Esophagus muscularis mucosa (tissue), 4 donors: ENCODE measurements at places on chromosomes 11 and 22. TPM values are rescaled to one million over a fixed set of nuclear protein-coding genes. Genes with fewer than 3 reads are reported as not detected.

GRCh38 chr11:92867913-92868619, 101.4 kb upstream of the MTNR1B start:
- no peak for DNase-seq
- no peaks in the 10 kb centered on the region for H3K27me3 ChIP-seq
- peaks cover 22% of the 10 kb centered on the region for H3K4me1 ChIP-seq
- H3K27ac ChIP-seq = no peak overlapping the region
- no peak overlapping the region for H3K4me3 ChIP-seq

- no peak for DNase-seq
- H3K4me3 ChIP-seq = no peak overlapping the region
- no peaks in the 10 kb centered on the region for H3K36me3 ChIP-seq
- H3K27me3 ChIP-seq = no peaks in the 10 kb centered on the region
- H3K4me1 ChIP-seq = peaks cover 9% of the 10 kb centered on the region
These were observed 53.3 kb upstream of the CD5 start for GRCh38 chr11:61049063-61049377.

SESN3 gene
- 20.8 TPM for total RNA-seq

DNA sequence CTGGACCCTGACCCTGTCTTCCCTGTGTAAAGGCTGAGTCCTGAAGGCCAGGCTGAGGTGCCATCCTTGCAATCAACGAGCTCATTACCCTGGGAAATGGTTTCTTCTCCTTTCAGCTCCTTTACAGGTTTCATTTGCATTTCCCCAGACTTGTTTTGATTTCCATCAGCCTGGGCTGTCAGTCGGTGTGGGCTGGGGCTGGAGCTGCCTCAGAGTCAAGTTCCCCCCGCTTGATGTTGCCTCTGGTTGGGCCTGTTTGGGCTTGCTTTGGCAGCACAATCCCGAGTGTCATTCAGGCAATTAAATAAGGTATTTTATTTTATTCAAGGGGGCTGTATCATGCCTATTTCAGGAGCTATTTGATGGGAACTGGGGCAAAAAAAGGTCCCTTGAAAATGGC, 424.9 kb downstream of the INSC start:
- no peaks in the 10 kb centered on the region for H3K4me1 ChIP-seq
- H3K36me3 ChIP-seq = no peaks in the 10 kb centered on the region
- H3K27ac ChIP-seq = no peak overlapping the region
- H3K4me3 ChIP-seq = no peak overlapping the region
- H3K27me3 ChIP-seq = no peaks in the 10 kb centered on the region

YPEL4 gene
- 2.5 TPM for total RNA-seq

- no peak for DNase-seq
- no peaks in the 10 kb centered on the region for H3K36me3 ChIP-seq
These were observed 57.3 kb downstream of the C11orf91 start for GRCh38 chr11:33643167-33643824.

DNA sequence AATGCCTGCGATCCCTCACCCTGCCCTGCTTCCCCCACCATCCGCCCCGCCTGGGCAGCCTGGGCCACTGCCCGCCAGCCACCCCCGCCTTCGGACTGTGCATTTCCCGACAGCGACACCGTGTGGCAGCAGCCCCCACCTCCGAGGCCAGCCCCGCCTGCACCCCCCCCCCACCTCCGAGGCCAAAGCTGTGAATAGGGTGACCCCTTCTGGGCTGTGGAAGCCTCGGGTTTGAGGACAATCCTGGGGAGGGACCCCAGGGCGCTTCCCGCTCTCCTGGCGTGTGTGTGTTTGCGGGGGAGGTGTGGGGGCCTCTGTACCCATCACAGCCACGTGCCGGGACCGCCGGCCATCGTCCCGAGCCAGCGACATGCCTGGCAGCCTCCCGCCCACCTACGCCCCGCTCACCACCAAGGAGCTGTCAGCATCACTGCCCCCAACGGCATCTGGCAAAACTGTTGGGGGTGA, 33.8 kb upstream of the PPARA start:
- no peaks in the 10 kb centered on the region for H3K36me3 ChIP-seq
- H3K27ac ChIP-seq = peak overlapping the region; percentile 82
- peaks cover 75% of the 10 kb centered on the region for H3K4me1 ChIP-seq
- DNase-seq = peak; percentile 99
- no peaks in the 10 kb centered on the region for H3K27me3 ChIP-seq
- no peak overlapping the region for H3K4me3 ChIP-seq

SMIM35 gene
- not detected for total RNA-seq

IGLL1 gene
- total RNA-seq = not detected

GRCh38 chr11:57746920-57747319, 4.7 kb downstream of the BTBD18 start:
- H3K27ac ChIP-seq = no peak overlapping the region
- no peak overlapping the region for H3K4me3 ChIP-seq
- peaks cover 34% of the 10 kb centered on the region for H3K36me3 ChIP-seq

APOL3 gene
- total RNA-seq = 76.3 TPM

GGT5 gene
- 42.6 TPM for total RNA-seq

DNA sequence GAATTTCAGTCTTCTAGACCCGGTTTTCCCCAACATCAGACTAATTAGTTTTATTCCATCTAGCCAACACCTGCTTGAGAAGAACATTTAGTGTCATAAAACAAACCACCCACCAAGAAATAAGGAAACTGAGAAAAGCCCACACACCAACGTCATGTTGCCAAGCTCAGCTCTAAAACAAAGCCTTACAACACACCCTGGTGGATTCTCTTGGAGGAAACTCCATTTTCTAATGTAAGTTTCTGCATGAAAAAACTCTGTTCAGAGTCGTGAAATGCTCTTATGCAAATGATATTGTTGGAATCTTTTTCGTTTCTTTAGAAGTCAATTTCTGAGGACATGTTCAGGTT, 105.0 kb upstream of the RAG2 start:
- H3K27ac ChIP-seq = no peak overlapping the region
- no peak overlapping the region for H3K4me3 ChIP-seq

DNA sequence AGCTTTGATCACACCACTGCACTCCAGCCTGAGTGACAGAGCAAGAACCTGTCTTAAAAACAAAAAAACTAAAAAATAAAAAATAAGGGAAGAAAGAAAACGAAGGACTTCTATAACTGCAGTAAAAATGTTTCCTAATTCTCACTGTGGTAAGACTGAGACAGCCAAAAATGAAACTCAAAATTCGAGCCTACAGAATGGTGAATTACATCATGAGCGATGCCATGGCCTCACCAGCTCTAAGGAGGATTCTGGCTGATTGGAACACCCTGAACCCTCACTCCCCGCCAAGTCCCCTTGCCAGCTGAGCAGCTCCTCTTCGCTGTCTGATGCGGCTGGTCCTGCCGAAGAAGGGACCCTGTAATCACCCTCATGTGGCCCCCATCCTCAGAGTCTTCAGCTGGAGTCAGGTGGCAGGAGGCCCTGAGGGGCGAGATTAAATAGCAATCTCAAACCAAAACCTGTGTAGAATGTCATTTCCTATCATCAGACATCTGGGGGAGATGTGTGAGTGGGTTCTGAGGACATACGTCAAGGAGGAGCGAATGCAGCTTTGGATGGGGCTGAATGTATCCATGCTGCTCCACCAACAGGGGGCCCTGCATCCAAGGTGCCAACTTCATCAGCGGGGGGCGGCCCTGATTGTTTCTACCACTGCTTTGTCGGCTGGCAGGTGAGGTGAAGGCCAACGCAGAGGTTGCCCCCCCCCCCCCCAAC, 29.2 kb downstream of the PDGFB start:
- H3K36me3 ChIP-seq = no peaks in the 10 kb centered on the region
- H3K4me3 ChIP-seq = no peak overlapping the region
- H3K27ac ChIP-seq = no peak overlapping the region

- H3K27ac ChIP-seq = no peak overlapping the region
- no peak overlapping the region for H3K4me3 ChIP-seq
- H3K36me3 ChIP-seq = no peaks in the 10 kb centered on the region
These were observed 46.2 kb downstream of the FAM168A start for GRCh38 chr11:73551677-73552076.

DNA sequence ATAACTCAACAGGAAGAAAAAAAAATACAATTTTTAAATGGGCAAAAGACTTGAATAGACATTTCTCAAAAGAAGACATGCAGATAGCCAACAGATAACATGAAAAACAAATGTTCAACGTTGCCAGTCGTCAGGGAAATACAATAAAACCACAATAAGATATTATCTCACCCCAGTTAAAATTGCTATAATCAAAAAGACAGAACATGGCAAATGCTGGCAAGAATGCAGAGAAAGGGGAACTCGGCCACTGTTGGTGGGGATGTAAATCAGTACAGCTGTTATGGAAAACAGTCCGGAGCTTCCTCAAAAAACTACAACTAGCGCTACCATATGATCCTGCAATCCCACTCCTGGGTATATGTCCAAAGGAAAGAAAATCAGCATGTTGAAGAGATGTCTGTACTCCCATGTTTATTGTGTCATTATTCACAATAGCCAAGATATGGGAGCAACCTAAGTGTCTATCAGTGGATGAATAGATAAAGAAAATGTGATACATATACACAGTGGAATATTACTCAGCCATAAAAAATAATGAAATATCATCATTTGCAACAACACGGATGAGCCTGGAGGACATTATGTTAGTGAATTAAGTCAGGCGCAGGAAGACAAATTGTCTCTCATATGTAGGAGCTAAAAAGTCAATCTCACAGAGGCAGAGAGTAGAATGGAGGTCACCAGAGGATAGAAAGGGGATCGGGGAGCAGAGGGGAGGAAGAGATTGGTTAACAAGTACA, 12.2 kb upstream of the CYTH4 start:
- peaks cover 81% of the 10 kb centered on the region for H3K27me3 ChIP-seq
- H3K4me1 ChIP-seq = peaks cover 14% of the 10 kb centered on the region
- DNase-seq = no peak
- H3K27ac ChIP-seq = no peak overlapping the region

DNA sequence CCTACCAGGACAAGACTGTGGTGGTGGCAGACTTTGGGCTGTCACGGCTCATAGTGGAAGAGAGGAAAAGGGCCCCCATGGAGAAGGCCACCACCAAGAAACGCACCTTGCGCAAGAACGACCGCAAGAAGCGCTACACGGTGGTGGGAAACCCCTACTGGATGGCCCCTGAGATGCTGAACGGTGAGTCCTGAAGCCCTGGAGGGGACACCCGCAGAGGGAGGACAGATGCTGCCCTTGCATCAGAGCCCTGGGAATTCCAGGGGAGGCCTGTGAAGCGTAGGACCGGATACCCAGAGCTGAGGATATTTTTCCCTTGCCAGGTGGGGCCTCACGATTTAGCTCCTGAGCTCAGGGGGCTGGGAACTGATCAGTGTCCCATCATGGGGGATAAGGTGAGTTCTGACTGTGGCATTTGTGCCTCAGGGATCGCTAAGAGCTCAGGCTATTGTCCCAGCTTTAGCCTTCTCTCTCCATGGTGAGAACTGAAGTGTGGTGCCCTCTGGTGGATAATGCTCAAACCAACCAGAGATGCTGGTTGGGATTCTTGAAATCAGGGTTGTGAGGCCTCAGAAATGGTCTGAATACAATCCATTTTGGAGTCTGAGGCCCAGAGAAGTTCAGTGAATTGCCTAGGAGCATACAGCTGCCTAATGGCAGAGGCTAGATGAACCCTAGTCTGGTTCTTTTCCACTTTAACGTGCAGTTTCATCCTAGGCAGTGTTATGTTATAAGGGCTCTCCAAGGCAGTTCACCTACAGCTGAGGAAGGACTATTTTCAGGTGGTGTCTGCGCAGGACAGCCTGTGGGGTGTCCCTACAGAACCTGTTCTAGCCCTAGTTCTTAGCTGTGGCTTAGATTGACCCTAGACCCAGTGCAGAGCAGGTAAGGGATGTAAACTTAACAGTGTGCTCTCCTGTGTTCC, 19.5 kb downstream of the PIK3IP1 start:
- no peaks in the 10 kb centered on the region for H3K4me1 ChIP-seq
- peaks cover 67% of the 10 kb centered on the region for H3K36me3 ChIP-seq

TMEM191C gene
- 0.99 TPM for total RNA-seq

GRCh38 chr11:104968355-104968855, at the start of gene CASP4:
TSS of gene CASP4 (minus strand) at chr11:104968574. CDS start at chr11:104968525, 49 bp downstream.
- H3K36me3 ChIP-seq = no peaks in the 10 kb centered on the region
- no peaks in the 10 kb centered on the region for H3K27me3 ChIP-seq
- H3K27ac ChIP-seq = peak within 1 kb of the TSS; percentile 74
- peaks cover 23% of the 10 kb centered on the region for H3K4me1 ChIP-seq

- H3K27ac ChIP-seq = no peak overlapping the region
- no peaks in the 10 kb centered on the region for H3K27me3 ChIP-seq
- peaks cover 66% of the 10 kb centered on the region for H3K36me3 ChIP-seq
- peaks cover 50% of the 10 kb centered on the region for H3K4me1 ChIP-seq
- no peak for DNase-seq
These were observed 20.9 kb downstream of the ARHGAP1 start for GRCh38 chr11:46679241-46680163.

DNA sequence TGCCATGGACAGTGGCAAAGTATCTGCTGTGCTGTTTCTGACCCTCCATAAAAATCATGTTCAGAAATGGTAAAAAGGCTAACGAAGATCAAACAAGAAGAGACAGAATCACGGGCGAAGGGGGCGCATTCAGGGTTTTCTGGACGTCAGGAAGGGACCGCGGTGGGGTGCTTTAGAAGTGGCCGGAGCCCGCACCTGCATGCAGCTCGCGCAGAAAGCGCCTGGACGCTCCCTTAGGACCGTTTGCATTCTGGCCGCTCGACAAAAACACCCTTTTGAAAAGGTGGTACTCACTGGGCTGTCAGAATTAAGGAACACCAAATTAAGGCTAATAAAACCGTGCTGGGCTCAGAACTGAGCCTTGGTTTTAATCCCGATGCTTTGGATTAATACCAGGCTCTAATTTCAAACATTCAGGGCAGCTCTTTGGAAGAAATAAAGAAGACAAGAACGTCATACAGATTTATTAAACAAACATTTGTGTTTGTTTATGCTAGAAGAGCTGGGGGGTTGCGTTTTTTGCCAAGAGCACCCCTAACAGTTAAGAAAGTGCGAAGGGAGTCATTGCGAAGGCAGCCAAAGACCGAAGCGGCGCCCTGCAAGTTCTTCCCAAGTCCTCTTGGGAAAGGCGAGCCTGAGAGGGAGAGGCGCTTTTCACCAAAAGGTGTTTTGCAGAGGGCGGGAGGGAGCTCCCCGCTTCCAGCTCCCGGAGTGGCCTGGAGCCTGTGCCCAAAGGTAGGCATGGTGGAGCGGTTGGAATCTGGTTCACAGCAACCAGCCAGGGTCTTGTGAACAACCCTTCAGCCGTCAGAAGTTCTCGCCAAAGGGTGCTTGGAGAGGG, 47.7 kb upstream of the DBX1 start:
- H3K36me3 ChIP-seq = no peaks in the 10 kb centered on the region
- H3K27me3 ChIP-seq = no peaks in the 10 kb centered on the region
- no peak overlapping the region for H3K4me3 ChIP-seq
- no peak for DNase-seq
